ENCODE measurements at places on chromosomes 5 and 9.
A peak's percentile ranks its signal among the peaks of the same experiment; 100 is the strongest.

DNA sequence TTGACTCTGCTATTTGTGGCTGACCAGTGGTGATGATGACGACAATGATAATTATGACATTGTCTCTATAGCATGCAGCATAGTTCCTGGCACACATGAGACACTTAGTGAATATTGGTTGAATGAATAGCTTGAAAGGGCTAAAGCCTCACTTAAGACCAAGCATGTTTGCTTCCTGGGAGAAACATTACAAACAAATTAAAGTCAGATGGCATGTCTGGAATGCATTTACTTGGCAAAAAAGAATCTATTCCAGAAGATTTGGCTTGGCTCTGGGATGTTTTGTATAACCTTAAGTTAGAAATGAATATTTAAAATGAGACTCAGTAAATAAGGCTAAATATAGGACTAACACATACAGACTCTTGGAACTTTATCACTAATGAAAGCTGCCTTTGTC is 21.6 kb downstream of the GAS1 start:
- ATAC-seq, result no peak

- no peak for ATAC-seq
These were observed 6.3 kb downstream of the PLAA start for GRCh38 chr9:26940779-26941178.

DNA sequence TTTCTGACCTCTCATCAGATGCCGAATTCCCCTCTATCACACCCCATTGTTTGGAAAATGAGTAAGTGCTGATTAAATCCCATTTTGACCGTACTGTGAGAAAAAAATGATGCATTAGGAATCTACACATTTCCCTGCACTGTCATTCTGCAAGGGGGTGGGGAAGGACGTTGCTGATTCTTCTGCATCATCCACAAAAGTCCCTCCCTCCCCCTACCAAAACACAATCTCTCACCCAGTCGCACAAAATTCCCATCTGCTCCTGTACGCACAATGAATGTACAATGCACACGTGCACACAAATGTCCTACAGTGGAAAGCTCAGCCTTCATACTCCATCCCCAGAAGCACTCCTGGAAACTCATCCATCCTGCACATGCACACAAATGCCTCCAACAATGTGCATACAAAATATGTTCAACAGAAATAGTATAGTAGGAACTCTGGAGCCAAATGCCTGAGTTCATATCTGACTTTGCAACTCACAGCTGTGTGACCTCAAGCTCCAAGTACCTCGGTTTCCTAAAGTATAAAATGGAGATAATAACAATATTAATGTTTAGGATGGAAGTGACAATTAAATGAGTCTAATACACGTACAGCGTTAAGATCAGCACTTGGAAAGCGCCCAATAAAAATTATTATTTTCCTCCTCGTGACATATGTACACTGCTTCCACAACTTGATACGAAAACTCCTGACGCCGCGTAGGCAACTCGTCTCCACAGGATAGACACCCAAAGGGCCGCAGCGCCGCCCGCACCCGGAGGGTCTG is 809 bp downstream of the TNIP1 start:
- no peak for ATAC-seq

GRCh38 chr5:35902046-35902672 is 36.3 kb downstream of the CAPSL start:
- no peak for ATAC-seq

GRCh38 chr5:142013734-142014521 is 1.1 kb upstream of the GNPDA1 start:
- ATAC-seq, result peak; percentile 4

DNA sequence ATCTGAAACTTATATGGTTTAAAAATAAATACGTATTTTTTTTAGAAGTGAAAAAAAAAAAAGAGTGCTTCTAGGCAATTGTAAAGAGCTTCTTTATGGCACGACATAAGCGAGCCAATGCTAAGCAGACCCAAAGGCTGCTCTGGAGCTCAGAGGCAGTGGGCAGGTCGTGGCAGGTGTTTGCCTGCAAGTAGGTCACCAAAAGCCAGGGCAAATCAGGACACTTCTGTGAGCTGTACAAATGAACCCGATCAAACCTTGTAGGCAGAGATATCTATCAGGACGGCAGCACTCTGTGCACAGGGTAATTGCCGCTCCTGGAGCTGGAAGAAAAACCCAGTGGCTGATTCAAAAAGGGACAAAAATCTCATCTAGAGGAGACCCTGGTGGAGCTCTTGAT is 75.9 kb downstream of the IRX2 start:
- ATAC-seq, result no peak

- ATAC-seq, result no peak
These were observed 221.3 kb upstream of the FTMT start for GRCh38 chr5:121630402-121630801.

- ATAC-seq, result no peak
These were observed 105.3 kb downstream of the LHFPL2 start for GRCh38 chr5:78543292-78543691.

GRCh38 chr5:137316346-137316736 is 182.8 kb downstream of the SPOCK1 start:
- ATAC-seq, result no peak

DNA sequence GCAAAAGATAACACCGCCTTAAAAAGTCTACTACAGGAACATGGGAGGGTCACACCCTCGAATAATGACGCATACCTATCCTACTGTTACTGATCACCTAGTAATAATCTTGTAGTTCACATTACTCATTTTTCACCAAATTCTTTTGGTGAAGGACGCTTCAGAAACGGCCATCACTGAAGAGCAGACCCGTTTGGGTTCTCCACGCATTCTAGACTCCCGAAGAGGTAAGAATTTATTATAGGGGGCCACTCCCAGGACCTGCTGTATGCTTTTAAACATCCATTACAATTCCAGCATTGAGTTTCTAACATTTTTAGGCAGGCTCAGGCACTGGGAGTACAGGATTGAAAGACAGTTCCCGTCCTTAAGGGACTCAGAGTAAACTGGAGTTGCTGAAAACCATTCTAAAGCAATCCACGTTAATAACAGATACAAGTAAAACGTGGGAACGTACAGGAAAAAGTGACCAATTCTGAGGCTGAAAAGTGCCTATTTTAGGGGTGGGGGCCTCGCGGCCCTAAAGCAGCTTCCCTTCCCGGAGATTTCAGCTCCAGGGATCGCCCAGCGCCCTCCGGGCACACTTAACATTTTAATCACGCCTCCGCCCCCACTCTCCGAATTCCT is at the start of gene FER:
Gene FER (plus strand): TSS at position 124 of the 627 bp plus-strand sequence. CDS start 50,286 bp downstream, outside the sequence.
- ATAC-seq, result no peak

DNA sequence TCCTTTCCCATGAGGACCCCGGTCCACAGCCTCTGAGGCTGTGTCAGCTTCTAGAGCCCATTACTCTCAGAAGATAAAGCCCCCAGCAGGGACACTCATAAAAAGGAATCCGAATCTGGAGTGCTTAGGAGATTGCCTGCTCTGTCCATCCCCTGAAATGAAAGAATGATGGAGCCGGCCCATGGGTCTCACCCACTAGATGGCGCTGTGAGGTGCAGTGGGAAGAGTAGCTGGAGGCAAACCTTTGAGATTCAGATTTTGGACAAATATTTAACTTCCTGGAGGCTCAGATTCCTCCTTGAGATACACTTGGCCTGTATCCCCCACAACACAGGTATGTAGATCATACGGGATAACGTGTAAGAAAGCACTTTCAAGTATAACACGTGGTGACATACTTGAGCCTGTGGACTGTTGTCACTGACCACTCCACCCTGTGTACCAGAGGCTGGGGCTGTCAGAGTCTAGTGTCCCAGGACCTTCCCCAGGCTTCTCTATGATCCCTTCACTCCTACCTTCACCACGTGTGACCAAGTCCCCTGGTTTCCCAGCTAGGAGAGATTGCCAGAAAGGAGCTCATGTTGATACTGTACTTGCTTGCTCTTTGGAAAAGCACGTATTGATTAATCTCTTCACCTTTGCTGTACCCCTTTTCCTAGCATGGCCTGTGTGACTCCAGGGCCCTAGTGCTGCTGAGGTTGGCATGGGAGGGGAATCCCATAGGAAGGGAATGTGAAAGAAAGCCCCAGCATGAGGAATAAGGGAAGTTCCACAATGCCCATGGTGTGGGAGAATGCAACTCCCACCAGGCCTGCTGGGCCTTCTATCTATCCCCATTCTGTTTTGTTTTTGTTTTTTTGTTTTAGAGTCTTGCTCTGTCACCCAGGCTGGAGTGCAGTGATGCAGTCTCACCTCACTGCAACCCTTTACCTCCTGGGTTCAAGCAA is 32.1 kb downstream of the TRMO start:
- ATAC-seq, result no peak

DNA sequence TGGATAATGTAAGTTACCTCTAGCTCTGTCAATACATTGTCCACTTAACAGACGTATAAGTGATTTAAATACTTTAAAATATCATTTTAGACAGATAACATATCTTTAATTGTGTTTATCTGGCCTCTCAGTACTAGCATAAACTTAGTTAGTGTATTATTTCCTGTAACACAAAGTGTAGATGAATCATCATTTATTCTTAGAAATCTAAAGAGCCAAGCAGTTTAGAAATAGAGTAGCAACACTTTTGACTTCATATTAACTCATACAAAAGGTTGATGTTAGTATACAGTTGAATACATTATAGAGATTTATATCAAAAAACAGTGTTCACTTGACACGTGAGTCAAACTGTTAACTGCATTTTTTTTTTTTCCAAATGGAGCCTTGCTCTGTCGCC is 18.0 kb downstream of the NCBP1 start:
- ATAC-seq, result no peak

DNA sequence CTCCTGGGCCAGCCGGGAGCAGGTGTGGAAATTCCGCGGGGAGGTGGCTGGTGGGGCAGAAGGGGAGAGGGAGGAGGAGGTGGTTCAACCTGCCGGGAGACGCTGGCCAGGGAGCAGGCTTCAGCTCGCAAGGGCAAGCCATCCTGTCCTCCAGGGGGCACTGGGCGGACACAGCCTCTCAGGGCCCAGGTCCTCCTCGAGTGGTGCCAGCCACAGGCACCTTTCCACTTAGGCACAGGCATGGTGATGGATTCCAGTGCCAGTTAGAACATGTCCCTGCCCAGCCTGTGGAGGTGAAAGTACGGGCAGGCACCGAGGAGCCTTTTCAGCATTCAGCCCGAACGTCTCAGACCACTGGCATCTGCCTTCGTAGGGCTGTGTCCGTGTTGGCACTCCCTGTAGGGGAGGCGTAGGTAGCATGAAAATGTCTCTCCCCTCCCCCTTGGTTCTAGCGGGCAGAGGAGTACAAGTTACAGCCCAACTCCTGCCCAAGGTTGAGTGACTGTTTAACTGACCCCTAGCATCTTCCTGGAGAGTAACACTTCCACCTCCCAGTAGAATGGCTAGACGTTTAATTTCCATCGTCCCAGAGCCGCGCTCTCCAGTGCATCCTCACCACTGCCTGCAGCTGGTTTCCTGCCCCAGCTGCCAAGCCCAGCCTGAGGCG is 48.9 kb downstream of the DAB2IP start:
- ATAC-seq, result peak; percentile 48

GRCh38 chr9:122015170-122015821 is 77.8 kb downstream of the TTLL11 start:
- no peak for ATAC-seq

DNA sequence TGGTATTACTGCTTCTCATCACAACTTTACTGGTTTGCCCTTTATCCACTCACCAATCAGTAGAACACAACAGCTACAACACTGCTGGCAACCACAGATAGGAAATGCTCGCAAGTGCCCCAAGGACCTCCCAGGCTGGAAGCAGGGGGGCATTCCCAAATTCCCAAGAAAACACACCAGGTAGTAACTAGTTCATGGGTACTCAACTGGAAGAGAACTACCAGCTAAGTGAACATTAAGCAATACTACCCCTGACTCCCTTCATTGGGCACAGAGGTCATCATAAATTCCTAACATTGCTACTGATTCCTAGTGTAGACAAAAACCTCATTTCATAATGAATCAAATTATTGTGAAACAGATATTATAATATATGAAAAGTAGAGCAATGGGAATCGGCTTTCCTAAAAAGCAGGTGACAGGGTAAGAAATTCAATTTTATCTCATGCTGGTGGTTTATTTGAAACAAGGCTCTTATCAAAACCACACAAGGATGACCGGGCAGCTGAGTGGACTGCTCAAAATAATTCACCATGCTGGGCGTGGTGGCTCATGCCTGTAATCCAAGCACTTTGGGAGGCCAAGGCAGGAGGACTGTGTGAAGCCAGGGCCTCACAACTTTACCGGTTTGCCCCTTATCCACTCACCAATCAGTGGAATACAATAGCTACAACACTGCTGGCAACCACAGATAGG is 81.6 kb downstream of the TLE1 start:
- ATAC-seq, result no peak

- ATAC-seq, result no peak
These were observed 187.7 kb downstream of the PIK3R1 start for GRCh38 chr5:68403301-68403700.

DNA sequence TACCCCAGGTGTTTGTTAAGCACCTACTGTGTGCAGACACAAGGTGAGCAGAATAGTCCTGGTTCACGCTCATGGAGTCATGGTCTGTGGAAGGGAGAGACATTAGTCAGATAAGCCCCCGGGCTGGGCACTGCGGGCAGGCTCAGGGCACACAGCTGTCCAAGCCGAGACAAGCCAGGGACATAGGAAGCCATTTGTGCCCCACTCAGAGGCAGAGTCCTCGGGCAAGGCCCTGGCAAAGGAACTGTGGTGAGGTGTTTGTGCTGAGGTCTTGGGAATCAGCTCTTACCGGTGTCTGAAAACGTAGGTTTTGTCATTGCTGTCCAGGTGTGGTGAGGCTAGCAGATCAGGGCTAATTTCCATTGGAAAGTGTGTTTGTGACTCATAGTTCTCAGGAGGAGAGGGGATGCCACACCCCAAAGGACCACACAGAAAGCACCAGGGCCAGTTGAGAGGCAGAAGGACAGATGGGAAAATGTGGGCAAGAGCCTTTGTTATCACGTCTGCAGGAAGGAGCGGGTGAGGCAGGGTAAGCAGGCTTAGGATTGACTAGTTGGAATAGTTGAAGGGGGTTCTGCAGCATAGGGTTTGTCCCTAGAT is 46.1 kb upstream of the NEURL1B start:
- no peak for ATAC-seq

- peak; percentile 80 for ATAC-seq
These were observed 42.8 kb downstream of the SHB start for GRCh38 chr9:38026021-38026809.
